ENCODE measurements at places on chromosomes 5 and 9. TPM values are rescaled to one million over a fixed set of nuclear protein-coding genes. Genes with fewer than 3 reads are reported as not detected.

BARHL1 gene
- not detected for total RNA-seq

PCDHA8 gene
- total RNA-seq, result 0.30 TPM

GDNF gene
- total RNA-seq, result 2.7 TPM

ZNF608 gene
- 26.8 TPM for total RNA-seq

HMCN2 gene
- total RNA-seq, result 0.12 TPM

INSL4 gene
- total RNA-seq, result not detected

AIF1L gene
- total RNA-seq, result 3.6 TPM

TTC39B gene
- 26.0 TPM for total RNA-seq

- no peaks in the 10 kb centered on the region for H3K27me3 ChIP-seq
- H3K36me3 ChIP-seq, result no peaks in the 10 kb centered on the region
- H3K4me3 ChIP-seq, result no peak overlapping the region
These were observed 2.9 kb upstream of the ERMP1 start for GRCh38 chr9:5835808-5836207.

- H3K4me3 ChIP-seq, result no peak overlapping the region
- no peaks in the 10 kb centered on the region for H3K36me3 ChIP-seq
- no peaks in the 10 kb centered on the region for H3K27me3 ChIP-seq
- no peaks in the 10 kb centered on the region for H3K4me1 ChIP-seq
These were observed 60.9 kb downstream of the ZNF354C start for GRCh38 chr5:179120951-179121666.

DNA sequence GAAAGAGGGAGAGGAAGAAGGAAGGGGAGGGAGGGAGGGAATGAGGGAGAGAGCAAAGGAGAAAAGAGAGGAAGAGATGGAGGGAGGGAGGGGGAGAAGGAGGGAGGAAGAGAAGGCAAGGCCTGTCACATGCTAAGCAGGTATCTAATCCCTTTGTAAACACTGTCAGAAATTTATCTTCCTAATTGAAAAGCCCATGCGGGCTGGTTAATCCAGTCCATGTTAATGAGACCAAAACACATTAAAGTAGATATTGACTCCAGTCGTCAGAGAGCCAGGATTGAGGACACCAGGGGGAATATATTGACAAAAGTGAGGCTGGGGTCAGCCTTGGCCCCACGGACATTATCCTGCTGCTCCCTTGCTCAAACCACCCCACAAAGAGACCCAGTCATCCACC is 37.4 kb upstream of the ALDH1B1 start:
- H3K27ac ChIP-seq, result no peak overlapping the region
- no peaks in the 10 kb centered on the region for H3K4me1 ChIP-seq
- DNase-seq, result no peak
- no peaks in the 10 kb centered on the region for H3K27me3 ChIP-seq
- no peak overlapping the region for H3K4me3 ChIP-seq
- no peaks in the 10 kb centered on the region for H3K36me3 ChIP-seq

DNA sequence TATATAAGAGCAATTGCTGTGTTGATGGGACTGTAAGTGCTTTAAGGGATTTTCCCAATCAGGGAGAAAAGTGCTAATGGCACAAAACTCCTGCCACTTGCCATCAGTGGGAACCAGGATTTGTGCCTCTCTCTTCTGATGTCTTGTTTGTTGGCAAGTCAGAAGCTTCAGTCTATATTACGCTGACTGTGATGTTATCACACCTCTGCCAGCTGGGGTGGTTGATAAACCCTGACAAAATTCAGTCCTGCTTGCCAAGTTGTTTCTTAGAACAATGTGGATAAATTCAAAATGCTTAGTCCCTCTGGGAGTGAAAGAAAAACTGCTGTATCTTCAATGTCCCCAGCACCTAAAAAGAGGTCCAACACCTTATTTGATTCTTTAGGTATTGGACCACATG is 161.4 kb upstream of the FBXL7 start:
- no peak overlapping the region for H3K4me3 ChIP-seq
- no peak for DNase-seq
- no peaks in the 10 kb centered on the region for H3K36me3 ChIP-seq
- H3K27me3 ChIP-seq, result no peaks in the 10 kb centered on the region

DNA sequence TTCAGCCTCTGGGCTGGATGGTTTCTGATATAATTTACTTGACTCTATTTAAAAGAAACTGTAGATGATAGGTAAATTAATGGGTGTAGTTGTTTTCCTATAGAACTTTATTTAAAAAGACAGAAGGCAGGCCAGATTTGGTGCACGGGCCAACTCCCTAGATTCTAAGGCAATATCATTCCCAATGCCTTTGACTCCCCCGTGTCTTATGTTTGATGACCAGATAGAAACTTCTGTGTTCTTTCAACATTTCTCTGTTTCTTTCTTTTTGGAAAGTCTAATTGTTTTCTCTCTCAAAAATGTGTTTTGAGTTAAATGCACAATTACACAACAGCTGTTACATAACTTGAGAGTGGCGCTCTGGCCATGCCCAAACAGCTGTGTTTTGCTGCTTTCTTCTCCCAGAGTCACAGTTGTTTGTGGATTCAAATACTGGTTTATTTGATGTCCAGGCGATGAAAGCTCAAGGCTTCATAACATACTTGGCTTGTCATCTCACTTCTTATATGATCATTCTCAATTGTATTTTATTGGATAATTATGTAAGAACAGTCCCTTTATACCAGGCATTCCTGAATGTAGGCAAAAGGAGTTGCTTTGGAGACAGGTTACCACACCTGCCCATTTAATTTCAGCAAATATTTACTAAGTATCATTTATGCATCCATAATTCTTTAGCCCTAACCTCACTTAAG is 1.7 kb upstream of the ALDH1A1 start:
- H3K4me1 ChIP-seq, result peaks cover 4% of the 10 kb centered on the region
- H3K27me3 ChIP-seq, result no peaks in the 10 kb centered on the region
- peak; percentile 40 for DNase-seq
- H3K36me3 ChIP-seq, result no peaks in the 10 kb centered on the region
- no peak overlapping the region for H3K4me3 ChIP-seq

- H3K27ac ChIP-seq, result peak overlapping the region; percentile 56
- H3K4me1 ChIP-seq, result peaks cover 3% of the 10 kb centered on the region
- peak; percentile 62 for DNase-seq
- H3K36me3 ChIP-seq, result no peaks in the 10 kb centered on the region
- no peaks in the 10 kb centered on the region for H3K27me3 ChIP-seq
- peak overlapping the region; percentile 34 for H3K4me3 ChIP-seq
These were observed 5.8 kb upstream of the TRIM41 start for GRCh38 chr5:181217111-181217802.

- no peaks in the 10 kb centered on the region for H3K27me3 ChIP-seq
- no peak for DNase-seq
- no peaks in the 10 kb centered on the region for H3K4me1 ChIP-seq
- H3K27ac ChIP-seq, result no peak overlapping the region
- no peaks in the 10 kb centered on the region for H3K36me3 ChIP-seq
These were observed 19.3 kb downstream of the TYRP1 start for GRCh38 chr9:12712532-12712931.

DNA sequence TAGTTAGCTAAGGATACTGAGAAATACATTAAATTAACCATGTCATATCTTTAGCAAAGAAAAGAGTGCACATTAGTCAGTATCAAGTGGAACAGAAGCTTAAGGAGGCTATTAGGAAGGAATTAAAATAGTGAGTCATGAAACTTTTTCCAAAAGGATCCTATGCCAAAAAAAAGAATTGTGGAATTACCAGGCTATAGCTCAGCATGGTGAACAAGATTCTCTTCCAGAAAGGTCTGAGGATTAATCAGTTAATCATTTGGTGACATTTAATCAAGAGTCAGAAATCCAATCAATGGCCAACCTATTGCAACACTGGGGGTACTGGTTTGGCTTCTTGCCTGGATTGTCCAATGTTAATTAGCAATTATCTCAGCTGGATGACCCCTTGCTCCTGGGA is 244.5 kb upstream of the NMUR2 start:
- H3K4me3 ChIP-seq, result no peak overlapping the region
- no peak overlapping the region for H3K27ac ChIP-seq
- H3K36me3 ChIP-seq, result no peaks in the 10 kb centered on the region
- no peaks in the 10 kb centered on the region for H3K4me1 ChIP-seq
- no peak for DNase-seq

- DNase-seq, result no peak
- no peak overlapping the region for H3K4me3 ChIP-seq
- H3K27ac ChIP-seq, result no peak overlapping the region
- no peaks in the 10 kb centered on the region for H3K27me3 ChIP-seq
These were observed 49.2 kb upstream of the NTRK2 start for GRCh38 chr9:84620338-84620737.

- no peaks in the 10 kb centered on the region for H3K27me3 ChIP-seq
- H3K36me3 ChIP-seq, result no peaks in the 10 kb centered on the region
- no peak overlapping the region for H3K4me3 ChIP-seq
- H3K27ac ChIP-seq, result no peak overlapping the region
These were observed 145.4 kb upstream of the RAD23B start for GRCh38 chr9:107137495-107138202.

GRCh38 chr5:2670940-2671339 is 80.5 kb downstream of the IRX2 start:
- no peaks in the 10 kb centered on the region for H3K27me3 ChIP-seq
- no peak for DNase-seq
- no peaks in the 10 kb centered on the region for H3K36me3 ChIP-seq
- no peak overlapping the region for H3K4me3 ChIP-seq

DNA sequence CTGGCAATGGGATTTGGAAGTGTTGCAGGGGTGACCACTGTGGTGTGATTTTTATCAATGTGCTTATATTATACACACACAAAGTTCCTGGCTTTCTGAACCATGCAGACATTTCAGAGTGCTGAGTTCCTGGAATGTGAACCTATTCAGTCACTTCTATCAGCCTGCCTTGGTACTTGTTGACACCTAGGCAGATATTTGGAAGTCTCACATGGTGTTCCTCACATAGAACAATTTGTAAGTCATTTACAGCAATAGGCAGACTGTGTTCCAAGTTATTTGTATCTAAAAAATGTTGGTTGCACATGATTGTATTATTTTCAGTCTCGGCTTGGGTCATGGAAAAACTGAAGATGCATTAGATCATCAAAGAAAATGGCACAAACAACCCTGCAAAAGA is 182.2 kb downstream of the SREK1 start:
- no peak for DNase-seq
- H3K4me3 ChIP-seq, result no peak overlapping the region
- H3K36me3 ChIP-seq, result no peaks in the 10 kb centered on the region
- no peaks in the 10 kb centered on the region for H3K27me3 ChIP-seq

GRCh38 chr9:95107001-95107749 is 210.3 kb downstream of the FANCC start:
- no peak overlapping the region for H3K27ac ChIP-seq
- H3K4me1 ChIP-seq, result peaks cover 7% of the 10 kb centered on the region
- peak; percentile 17 for DNase-seq
- H3K27me3 ChIP-seq, result no peaks in the 10 kb centered on the region
- no peak overlapping the region for H3K4me3 ChIP-seq

- H3K4me3 ChIP-seq, result no peak overlapping the region
- no peaks in the 10 kb centered on the region for H3K36me3 ChIP-seq
These were observed 74.0 kb downstream of the PCSK5 start for GRCh38 chr9:75964427-75964826.

DNA sequence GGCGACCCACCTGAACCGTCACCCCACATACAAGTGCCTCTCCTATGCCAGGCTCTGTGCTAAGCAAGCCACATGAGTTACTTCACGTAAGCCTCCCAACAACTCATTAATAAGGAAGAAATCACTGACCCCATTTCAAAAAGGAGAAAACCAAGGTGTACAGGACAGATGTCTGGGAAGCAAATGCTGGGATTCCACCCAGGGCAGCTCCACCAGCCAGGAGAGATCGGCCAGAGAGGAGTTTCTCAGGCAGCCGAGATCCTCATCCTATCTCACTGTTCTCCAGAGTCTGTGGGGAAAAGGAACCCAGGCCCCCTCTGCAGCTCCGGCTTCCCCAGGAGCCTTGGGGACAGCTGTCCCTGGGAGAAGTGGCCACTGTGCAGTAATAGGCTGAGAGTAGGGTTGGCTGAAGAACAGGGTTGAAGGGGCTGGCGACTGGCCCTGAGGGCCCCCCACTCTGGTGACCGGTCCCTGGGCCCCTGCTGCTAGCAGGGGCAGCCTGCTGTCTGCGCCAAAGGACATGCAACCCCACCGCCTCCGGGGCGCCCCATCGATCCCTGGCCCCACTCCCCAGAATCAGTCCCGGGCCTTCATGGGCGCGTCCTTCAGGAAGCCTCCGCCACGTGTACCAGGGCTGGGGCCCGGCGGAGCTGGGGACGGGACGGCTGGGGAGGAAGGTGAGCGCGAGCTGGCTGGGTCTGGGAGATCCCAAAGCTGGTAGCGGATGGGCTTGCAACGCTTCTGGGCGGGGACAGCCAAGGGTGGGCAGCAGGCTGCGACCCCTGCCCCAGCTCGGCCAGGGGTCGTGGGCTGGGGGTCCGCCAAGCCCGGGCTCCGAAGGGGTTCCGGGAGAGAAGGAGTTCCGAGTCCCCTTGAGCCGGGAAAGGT is 44.1 kb upstream of the STXBP1 start:
- peak; percentile 64 for DNase-seq
- no peaks in the 10 kb centered on the region for H3K27me3 ChIP-seq
- H3K4me1 ChIP-seq, result peaks cover 13% of the 10 kb centered on the region
- H3K27ac ChIP-seq, result peak overlapping the region; percentile 82
- no peaks in the 10 kb centered on the region for H3K36me3 ChIP-seq

DNA sequence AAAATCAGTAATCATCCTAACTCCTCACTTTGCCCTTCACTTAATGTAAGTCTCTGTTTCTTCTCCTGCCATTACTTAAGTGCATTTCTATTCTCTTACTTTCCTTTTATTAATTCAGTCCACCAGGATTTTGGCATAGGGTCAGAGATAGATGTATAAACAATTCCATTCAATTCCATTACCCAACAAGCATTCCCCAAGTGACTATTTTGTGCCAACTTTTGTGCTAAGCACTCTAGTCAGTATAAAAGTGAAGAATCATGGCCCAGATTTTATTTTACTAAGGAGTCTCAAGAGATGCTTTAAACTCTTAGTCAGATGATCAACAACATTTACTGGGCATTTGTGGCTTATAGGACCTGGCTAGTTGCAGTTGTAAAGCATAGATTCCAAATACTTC is 159.3 kb downstream of the DMAC1 start:
- DNase-seq, result no peak
- no peaks in the 10 kb centered on the region for H3K27me3 ChIP-seq
- no peaks in the 10 kb centered on the region for H3K4me1 ChIP-seq
- no peaks in the 10 kb centered on the region for H3K36me3 ChIP-seq
- no peak overlapping the region for H3K4me3 ChIP-seq

DNA sequence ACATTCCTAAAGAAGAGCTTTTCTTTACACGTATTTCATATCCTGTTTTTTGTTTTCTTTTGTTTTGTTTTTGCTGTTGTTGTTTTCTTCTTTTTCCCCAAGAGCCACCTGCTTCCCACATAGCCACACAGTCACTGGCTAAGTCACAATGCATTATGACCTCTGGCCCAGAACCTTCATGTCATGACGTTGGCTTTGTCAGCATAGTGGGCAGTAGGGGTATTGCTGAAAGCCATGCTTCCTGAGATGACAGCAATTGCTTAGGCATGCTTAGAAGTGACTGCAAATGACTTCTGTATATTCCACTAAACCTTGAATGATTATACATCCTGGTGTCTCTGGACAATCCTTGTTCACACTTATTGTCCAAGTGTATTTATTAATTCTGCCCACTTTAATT is 375.8 kb downstream of the TAF11L14 start:
- DNase-seq, result no peak
- H3K4me1 ChIP-seq, result no peaks in the 10 kb centered on the region
- no peaks in the 10 kb centered on the region for H3K36me3 ChIP-seq
- no peaks in the 10 kb centered on the region for H3K27me3 ChIP-seq
- no peak overlapping the region for H3K27ac ChIP-seq

- no peaks in the 10 kb centered on the region for H3K36me3 ChIP-seq
- DNase-seq, result peak; percentile 8
- H3K27ac ChIP-seq, result no peak overlapping the region
- no peaks in the 10 kb centered on the region for H3K4me1 ChIP-seq
- H3K27me3 ChIP-seq, result no peaks in the 10 kb centered on the region
These were observed 9.7 kb downstream of the PCDH1 start for GRCh38 chr5:141868541-141868940.

All from ovary (tissue), 10 donors.